ENCODE measurements at places on chromosomes 2 and 18.

DNA sequence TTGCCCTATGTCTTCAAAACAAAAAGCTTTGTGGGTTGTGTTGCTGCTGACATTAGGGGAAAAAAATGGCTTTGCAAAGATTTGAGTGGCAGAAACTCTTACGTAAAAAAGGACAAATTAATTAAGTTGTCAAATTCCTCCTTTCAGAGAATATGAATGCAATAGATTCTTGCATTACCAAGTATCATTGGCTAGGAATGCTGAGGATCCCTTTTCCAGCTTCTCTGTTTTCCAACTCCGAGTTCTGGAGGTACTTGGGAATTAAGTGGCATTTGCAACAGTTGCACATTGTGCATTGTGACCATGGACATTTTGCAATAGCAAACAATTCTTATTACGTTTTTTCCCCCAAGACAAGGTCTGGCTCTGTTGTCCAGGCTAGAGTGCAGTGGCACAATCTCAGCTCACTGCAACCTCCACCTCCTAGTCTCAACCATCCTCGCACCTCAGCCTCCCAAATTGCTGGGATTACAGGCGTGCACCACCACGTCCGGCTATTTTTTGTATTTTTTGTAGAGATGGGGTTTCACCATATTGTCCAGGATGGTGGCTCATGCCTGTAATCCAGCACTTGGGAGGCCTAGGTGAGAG, 29.9 kb upstream of the PPP1CB start:
- DNase-seq, result no peak
- H3K36me3 ChIP-seq, result no peaks in the 10 kb centered on the region
- no peak overlapping the region for H3K4me3 ChIP-seq
- peaks cover 2% of the 10 kb centered on the region for H3K4me1 ChIP-seq
- no peak overlapping the region for H3K27ac ChIP-seq
- H3K27me3 ChIP-seq, result no peaks in the 10 kb centered on the region

DNA sequence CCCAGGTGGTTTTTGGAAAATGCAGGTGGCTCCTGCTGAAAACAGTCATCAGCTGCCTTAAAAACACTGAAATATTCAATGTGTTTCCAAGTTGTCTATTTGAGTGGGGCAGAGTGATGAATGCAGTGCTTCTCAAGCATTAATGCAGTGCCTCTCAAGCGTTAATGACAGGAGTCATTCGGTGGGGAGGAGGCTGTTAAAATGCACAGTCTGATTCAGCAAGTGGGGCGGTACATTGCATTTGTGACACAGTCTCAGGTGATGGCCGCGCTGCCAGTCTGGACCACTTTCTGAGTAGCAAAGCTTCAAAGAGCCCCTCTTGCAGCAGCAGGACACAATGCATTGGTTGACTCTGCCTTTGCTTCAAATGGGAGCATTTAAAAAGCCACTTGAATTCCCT, 231.4 kb upstream of the RGPD4 start:
- no peak for DNase-seq
- H3K4me1 ChIP-seq, result no peaks in the 10 kb centered on the region
- no peaks in the 10 kb centered on the region for H3K27me3 ChIP-seq
- no peak overlapping the region for H3K27ac ChIP-seq

DNA sequence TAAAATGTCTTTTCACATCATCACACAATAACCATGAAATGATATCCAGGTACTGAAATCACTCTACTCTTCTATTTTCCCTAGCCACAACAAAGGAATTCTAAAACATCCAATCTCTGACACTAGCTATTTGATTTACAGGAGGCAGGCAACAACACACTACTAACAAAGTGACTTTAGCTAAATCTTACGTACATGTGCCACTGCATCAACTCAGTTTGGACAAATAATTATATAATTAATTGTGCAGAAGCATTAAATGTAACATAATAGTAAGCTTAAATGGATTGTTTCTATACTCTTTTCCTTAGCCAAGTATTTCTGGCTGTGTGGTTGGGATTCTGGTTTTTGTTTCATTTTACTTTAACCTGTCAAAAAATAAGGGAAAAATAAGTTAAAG, 192.4 kb downstream of the AFF3 start:
- no peaks in the 10 kb centered on the region for H3K27me3 ChIP-seq
- no peaks in the 10 kb centered on the region for H3K4me1 ChIP-seq
- H3K27ac ChIP-seq, result no peak overlapping the region
- no peak overlapping the region for H3K4me3 ChIP-seq
- H3K36me3 ChIP-seq, result no peaks in the 10 kb centered on the region

DNA sequence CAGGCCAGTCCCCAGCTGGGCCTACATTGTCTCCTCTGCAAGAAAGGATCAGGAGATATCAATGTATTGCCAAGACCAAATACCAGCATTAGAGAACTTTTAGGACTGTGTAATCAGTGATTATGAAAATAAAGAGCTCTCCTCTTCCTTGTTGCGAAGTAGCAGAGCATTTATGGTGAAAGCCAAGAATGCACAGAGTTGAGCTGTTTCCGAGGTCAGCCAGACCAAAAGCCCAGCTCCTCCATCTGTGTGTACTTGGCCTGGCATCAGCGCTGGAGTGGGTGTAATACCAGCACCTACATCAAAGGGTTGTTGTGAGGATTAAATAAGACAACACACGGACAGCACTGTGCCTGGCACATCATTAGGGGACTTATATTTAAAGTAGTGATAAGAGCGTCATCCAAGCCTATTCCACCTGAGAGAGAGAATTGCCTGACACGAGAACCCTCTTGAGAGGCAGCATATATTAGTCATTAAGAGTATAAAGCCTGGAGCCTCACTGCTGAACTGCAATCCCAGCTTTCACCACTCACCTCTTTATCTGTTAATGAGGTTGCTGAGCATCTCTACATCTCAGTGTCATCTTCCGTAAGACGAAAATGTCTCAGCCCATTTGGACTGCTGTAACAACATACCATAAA, 7.4 kb upstream of the SLC16A14 start:
- H3K27me3 ChIP-seq, result no peaks in the 10 kb centered on the region
- no peaks in the 10 kb centered on the region for H3K4me1 ChIP-seq
- H3K4me3 ChIP-seq, result no peak overlapping the region
- no peaks in the 10 kb centered on the region for H3K36me3 ChIP-seq

- no peaks in the 10 kb centered on the region for H3K36me3 ChIP-seq
- H3K27ac ChIP-seq, result no peak overlapping the region
- H3K27me3 ChIP-seq, result no peaks in the 10 kb centered on the region
- no peak overlapping the region for H3K4me3 ChIP-seq
- no peak for DNase-seq
Observed at GRCh38 chr2:193985272-193985671, 1671.8 kb upstream of the SLC39A10 start.

DNA sequence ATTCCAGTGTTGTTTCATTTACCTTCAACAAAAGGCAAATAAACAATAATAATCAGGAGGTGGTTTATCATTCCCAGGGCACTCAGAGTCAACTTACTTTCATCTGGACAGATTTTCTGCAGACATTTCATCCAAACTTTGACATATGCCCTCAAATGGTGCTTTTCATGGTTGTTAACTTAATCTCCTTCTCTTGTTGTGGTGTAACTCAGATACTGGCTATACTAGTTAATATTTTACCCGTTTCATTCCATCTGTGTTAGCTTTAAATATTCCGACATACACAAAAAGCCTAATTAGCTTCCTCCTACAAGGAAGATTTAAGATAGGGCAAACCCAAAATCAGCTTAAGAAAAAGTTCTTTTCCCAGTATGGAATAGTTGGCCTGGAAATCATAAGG, 44.4 kb upstream of the RPE start:
- H3K27me3 ChIP-seq, result no peaks in the 10 kb centered on the region
- DNase-seq, result no peak
- no peak overlapping the region for H3K27ac ChIP-seq
- no peaks in the 10 kb centered on the region for H3K36me3 ChIP-seq
- H3K4me3 ChIP-seq, result no peak overlapping the region

GRCh38 chr2:217152831-217153230, 293.0 kb upstream of the TNP1 start:
- H3K4me3 ChIP-seq, result no peak overlapping the region
- H3K27ac ChIP-seq, result no peak overlapping the region
- H3K27me3 ChIP-seq, result no peaks in the 10 kb centered on the region
- H3K36me3 ChIP-seq, result no peaks in the 10 kb centered on the region

DNA sequence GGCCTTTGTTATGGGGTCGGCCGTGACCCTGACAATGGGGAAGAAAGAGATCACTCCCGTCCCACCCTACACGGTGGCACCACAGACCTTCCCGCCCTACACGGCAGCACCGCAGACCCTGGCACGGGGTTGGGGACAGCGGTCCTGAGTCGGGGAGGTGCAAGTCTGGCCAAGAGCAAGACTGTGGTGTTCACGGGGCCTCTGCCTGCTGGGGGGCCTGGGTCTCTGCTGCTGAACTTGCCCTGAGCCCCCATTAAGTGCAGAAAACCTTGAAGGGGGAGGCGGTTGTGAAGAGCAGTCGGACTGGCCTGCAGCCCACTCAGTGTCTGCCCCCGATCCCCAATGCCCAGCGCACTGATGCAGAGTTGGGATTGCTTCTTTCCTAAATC, 75.9 kb downstream of the SLC66A2 start:
- no peak for DNase-seq
- H3K4me3 ChIP-seq, result no peak overlapping the region
- no peaks in the 10 kb centered on the region for H3K4me1 ChIP-seq
- no peak overlapping the region for H3K27ac ChIP-seq
- no peaks in the 10 kb centered on the region for H3K27me3 ChIP-seq

DNA sequence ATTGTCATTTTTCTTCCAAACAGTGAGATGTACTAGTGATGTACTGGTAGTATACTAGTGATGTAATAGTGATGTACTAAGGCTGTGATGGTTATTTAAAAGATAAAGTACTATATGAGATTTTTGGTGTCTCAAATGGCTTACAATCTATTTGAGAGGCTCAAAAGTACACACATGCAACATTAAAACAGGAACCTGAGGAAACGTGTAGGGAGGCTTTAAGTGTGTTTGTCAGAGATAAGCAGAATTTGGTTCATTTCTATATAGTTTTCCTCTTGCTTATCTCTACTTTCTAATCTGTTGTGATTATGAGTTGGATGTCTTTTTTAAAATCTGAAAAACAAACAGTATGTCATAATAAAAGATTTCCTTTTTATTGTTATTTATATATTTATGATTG, 100.9 kb upstream of the SERTAD2 start:
- H3K4me1 ChIP-seq, result 0 out of 2 replicates have a peak, but pooled peaks cover 3% of the 10 kb centered on the region
- H3K36me3 ChIP-seq, result no peaks in the 10 kb centered on the region
- no peak overlapping the region for H3K4me3 ChIP-seq
- no peaks in the 10 kb centered on the region for H3K27me3 ChIP-seq
- H3K27ac ChIP-seq, result no peak overlapping the region

- DNase-seq, result no peak
- peaks cover 18% of the 10 kb centered on the region for H3K4me1 ChIP-seq
- H3K27me3 ChIP-seq, result peaks cover 33% of the 10 kb centered on the region
- H3K36me3 ChIP-seq, result no peaks in the 10 kb centered on the region
Observed at GRCh38 chr2:172093416-172094293, 8.3 kb downstream of the DLX1 start.

GRCh38 chr2:95375532-95376150, 26.9 kb upstream of the FAHD2A start:
- H3K4me3 ChIP-seq, result no peak overlapping the region
- no peaks in the 10 kb centered on the region for H3K4me1 ChIP-seq
- H3K36me3 ChIP-seq, result no peaks in the 10 kb centered on the region
- no peak for DNase-seq
- no peaks in the 10 kb centered on the region for H3K27me3 ChIP-seq
- no peak overlapping the region for H3K27ac ChIP-seq
